ENCODE measurements at places on chromosomes 2 and 18.

DNA sequence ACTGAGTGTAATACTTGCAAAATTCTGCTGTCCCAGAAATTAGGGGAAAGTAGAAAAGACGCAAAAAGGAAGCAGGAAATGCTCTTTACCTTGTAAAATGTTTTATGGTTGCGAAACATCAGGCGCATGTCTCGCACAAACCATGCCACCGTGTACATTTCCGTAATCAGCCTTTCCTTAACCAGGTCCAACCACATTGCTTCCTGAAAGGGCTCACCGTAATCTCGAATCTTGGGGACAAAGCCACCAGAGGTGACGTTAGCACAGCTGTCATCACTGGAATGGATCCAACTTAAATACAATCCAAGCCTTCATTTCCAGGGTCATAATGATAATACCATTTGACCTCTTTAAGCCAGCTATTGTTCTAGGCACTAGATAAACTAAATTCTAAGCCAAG lies 49.3 kb downstream of the SP110 start:
- no peak for DNase-seq

DNA sequence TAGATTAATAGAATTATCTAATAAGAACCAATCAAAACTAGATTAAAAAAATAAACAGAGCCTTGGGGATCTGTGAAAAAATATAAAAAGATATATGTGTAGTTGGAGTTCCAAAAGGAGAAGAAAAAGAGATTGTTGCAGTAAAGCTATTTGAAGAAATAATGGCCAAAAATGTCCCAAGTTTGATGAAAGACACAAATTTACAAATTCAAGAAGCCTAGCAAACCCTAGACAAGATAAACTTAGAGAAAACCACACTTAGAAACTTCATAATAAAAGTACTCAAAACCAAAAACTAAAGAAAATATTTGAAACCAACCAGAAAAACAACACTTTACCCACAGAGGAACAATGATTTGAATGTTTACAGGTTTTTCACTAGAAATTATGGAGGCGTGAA lies 41.3 kb upstream of the EGR4 start:
- no peak for DNase-seq

GRCh38 chr2:219350710-219351221 lies 18.2 kb upstream of the RESP18 start:
- no peak for DNase-seq

DNA sequence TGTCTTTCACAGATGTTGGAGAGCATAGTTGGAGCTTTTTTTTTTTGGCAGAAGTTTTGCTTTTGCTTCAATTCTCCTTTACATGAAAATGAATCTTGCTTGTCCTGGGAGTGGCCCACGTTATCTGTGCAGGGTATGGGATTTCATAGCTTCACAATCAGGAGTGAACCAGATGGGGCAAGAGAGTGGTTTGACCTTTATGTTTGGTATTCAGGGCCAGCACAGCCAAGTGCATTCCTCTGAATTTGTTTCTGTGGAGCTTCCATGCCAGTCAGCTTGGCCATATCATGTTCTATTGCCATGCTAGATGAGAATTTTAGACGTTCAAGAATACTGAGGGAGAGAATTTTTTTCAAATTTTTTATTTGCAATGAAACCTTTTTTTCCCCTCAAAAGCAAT lies 116.6 kb downstream of the PRPF40A start:
- DNase-seq, result no peak

- DNase-seq, result no peak
These were observed 39.9 kb downstream of the TANK start for GRCh38 chr2:161199912-161200701.

GRCh38 chr2:2933426-2933825 lies 444.2 kb downstream of the EIPR1 start:
- no peak for DNase-seq

DNA sequence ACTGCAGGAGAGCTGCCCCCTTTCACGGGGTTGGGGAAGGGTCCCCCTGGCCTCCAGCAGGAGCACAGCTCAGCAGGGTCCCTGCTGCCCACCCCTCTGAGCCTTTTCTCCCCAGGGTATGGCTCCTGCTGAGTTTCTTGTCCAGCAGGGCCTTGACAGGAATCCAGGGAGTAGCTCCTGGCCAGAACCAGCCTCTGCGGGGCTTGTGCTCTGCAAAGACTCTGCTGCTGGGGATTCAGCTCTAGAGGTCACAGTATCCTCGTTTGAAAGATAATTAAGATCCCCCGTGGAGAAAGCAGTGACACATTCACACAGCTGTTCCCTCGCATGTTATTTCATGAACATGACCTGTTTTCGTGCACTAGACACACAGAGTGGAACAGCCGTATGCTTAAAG lies 21.2 kb downstream of the FOSL2 start:
- DNase-seq, result peak; percentile 46

DNA sequence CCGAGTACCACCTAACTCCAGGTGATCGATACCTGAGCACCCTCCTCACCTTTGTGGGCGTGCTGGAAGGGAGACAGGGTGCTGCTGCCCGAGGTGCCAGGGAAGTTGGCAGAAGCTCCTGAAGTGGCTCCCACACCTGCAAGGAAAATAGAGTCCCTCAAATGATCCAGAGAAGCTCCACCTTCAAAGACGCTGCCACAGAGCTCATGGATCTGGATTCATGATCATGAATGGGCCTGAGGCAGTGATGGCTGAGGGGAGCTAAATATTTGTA lies 76.5 kb downstream of the EDAR start:
- no peak for DNase-seq

GRCh38 chr2:228038967-228039366 lies 142.5 kb downstream of the SPHKAP start:
- no peak for DNase-seq

DNA sequence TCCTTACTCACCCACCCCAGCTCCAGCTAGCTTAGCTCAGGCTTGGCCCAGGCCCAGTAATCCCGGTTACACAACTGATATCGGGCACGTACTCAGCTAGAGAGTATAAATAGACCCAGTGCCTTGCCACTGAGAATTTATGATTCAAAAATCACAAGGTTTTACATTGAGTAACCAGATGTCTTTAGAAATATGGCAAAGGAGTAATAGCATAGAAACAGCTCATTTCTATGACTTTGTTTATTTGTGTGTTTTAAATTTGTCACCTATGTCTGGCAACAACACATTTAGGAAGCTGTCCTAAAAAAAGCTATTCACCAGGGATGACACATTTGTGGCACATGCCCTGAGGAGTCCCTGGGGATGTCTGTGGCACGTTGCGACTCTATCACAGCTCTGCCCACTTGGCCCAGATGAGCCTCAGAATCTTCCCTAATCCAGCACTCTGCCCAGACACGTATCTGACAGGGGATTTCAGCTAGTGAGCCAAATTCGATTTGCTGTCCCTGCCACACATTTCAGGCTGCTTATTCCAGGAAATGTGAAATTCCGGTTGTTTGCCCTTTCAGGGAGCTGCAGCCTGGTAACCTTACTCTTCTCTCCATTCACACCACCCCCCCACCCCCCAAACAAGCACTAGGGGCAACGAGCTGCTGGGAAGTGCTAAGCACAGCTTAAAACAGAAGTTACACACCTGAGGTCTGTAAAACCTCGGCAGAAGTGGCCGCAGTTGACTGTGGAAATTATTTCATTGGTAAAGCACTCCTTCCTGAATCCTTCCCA lies 85.4 kb upstream of the ZCCHC2 start:
- peak; percentile 53 for DNase-seq
